ENCODE measurements at places on chromosomes 16 and 17. TPM values are rescaled to one million over a fixed set of nuclear protein-coding genes. Genes with fewer than 3 reads are reported as not detected.

- no peak for DNase-seq
These were observed 65.0 kb downstream of the MRM3 start for GRCh38 chr17:846901-847843.

- DNase-seq = peak; percentile 68
These were observed 49.6 kb downstream of the USP22 start for GRCh38 chr17:20992987-20993862.

DNA sequence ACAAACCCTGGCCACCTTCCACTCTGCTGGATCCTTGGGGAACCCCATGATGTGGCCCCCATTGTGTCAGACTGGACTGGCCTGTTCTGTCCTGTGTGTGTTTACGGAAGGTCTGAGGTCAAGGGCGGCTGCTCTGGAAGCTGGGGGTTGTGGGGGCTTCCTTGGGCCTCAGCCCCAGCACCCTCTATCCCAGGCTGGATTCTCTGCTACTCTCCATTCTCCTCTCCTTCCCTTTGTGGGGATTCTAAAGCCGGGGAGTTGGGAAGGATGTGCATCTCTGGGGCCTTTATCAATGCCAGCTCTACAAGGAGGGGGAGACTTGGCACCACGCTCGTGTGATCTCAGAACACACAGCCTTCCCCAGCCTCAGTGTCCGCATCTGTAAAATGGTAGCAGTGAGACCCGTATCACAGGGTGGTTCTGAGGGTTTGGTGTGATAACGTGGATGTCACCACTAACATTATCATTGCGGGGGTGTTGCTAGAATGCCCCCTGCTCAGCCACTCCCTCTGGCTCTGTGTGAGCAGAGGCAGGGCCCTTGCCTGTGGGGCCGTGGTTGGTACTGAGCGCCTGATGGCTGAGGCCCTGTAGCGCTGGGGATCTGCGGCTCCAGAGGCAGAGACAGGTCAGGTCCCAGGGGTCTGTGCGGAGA is 18.1 kb downstream of the ADGRG1 start:
- no peak for DNase-seq

The CD79B gene
- total RNA-seq = 3.4 TPM

DNA sequence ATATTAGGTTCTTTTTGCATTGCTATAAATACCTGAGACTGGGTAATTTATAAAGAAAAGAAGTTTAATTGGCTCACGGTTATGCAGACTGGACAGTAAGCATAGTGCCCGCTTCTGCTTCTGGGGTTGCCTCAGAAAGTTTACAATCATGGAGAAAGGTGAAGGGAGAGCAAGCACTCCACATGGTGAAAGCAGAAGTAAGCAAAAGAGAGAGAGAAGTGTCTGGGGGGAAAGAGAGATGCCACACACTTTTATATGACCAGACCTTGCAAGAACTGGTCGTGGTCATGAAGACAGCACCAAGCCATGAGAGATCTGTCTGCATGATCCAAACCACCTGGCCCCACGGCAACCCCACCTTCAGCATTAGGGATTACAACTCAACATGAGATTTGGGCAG is 45.4 kb downstream of the KCNJ16 start:
- no peak for DNase-seq

GRCh38 chr16:11099672-11100205 is 155.4 kb downstream of the CLEC16A start:
- DNase-seq = no peak

The HOXB5 gene
- 0.49 TPM for total RNA-seq

The ALDH3A1 gene
- total RNA-seq = 3.4 TPM

DNA sequence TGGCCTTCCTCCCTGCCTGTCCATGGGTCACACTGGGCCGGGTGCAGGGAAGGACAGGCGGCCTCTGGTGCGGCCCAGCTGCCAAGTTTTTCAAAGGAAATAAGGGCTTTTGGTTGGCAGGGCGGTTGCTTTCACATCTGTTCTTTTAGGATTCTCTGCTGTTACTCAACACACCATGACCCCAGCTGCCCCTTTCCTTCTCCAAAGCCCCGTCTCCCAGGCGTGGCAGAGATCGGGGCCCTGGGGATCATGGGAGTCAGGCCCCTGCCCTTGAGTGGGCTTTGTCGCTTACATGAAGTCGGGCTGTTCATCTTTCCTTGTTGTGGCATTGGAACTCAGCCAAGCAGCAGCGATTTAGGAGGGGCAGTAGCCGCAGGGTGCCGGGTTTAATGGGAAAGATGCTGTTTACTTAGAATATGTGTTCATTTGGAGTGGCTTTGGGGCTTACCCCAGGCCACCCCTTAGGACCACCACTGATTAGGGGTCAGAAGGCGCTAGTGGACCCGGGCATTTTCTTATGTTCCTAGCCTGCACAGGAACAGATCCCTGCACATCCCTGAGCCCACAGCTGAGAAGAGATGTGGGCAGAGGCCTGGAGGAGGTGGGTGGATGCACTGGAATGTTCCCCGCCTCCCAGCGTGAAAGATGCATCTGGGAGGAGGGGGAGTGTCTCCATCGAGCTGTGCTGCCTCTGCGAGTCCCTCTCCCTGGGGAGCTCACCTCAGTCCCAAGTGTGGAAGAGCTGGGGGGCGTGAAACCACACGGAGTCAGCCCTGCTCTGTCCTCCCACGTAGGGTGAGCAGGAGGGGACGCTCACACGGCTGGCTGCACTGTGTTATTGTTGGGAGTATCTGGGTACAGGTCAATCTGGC is 6.8 kb upstream of the ADCY7 start:
- no peak for DNase-seq

The DNAH2 gene
- total RNA-seq = 0.95 TPM

DNA sequence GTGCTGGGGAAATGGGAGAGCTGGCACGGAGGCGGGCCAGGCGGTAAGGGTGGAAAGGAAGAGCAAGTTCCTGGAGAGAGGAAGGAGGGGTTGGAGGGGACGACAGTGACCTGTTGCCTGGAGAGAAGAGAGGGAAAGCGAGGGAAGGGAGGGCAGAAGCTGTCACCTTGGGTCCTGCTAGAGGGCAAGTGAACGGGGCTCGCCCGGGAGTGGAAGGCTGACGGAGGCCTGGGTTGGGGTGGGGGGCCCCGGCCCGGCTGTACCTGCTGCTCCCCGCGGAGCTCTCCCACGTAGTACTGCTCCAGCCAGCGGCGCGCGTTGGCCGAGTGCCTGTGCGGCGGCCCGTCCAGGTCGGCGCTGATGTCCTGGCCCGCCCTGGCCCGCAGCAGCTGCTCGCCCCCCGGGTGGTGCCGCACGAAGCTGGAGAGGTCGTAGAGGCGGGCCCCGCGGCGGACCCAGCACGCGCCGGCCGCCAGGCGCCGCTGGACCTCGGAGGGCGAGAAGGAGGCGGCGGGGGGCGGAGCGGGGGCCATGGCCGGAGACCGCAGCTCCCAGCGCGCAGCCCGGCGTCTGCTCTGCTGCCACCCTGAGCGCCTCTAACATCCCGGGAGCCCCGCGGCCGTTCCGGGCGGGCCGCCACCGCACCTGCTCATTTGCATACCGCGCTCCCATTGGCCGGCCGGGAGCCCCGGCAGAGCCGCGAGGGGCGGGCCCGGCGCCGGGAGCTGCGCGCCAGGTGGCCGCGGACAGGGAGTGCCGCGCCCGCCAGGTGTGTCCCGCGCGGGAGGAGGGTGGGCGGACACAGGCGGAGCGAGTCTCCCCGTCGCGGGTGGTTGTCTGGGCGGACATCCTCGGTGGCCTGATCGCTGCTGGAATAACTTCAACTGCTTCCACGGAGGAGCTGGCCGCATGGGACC is at the start of gene FA2H:
TSS of gene FA2H (minus strand) at position 598 of the 917 bp plus-strand sequence. CDS start at position 533, 65 bp downstream.
- DNase-seq = peak; percentile 87

- peak; percentile 39 for DNase-seq
These were observed 36.2 kb downstream of the RGS9 start for GRCh38 chr17:65173284-65173793.

- peak; percentile 57 for DNase-seq
These were observed at the start of the genes ARSG and SLC16A6 for GRCh38 chr17:68290955-68291835. Gene ARSG, plus strand, starts transcription at chr17:68291495. Its CDS starts 15,999 bp downstream, at chr17:68307494. Gene SLC16A6, minus strand, starts transcription at chr17:68291127. Its CDS starts 12,807 bp downstream, at chr17:68278320.

DNA sequence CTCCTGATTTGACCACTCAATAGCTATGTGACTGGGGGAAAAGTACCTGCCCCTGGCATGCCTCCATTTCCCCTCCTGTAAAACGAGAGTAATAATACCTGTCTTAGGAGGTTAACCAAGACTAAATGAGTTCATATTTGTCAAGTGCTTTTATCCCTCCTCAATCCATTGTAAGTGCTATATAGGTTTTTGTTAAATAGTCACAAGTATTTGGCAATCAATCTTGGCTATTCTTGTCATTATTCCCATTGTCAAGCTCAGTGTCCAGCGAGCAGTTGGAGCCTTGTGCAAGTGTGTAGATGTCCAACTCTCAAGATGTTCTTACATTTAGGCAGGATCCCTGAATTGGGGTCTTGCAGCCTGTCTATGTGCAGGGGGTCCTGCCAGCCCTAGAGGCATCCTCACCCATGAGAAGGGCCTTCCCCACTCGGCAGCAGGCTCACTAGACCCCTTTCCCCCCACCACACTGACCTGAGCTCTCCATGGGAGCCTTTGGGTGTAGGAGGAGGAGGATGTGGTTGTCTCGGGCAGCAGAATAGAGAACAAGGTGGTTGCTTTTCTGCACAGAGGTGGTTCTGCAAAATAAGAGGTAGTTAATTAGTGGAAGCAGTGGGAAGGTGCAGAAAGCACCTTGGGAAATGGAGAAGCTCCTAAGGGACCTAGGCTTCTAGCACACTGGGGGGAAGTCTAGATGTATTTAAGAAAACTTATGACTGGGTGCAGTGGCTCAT is 18.0 kb downstream of the PIK3R6 start:
- no peak for DNase-seq

DNA sequence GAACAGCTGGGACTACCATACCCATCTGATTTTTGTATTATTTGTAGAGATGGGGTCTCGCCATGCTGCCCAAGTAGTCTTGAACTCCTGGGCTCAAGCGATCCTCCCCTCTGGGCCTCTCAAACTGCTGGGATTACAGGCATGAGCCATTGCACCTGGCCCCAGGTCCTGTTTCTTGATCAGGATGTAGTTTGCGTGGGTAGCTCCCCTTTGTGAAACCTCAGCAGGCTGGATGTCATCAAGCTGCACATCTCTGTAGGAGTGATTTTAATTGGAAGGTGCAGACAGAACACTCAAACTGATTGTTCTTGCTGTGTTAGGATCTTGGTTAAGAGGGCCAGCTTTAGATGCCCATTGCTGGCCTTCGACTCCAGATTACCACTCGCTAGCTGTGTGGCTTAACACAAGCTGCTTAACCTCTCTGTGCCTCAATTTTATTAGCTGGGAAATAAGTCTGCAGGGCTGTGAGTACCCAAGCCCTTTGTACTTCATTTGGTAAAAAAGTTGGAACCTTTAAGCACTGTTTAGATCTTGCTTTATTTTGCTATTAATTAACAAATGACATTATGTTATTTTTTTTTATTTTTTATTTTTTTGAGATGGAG is 16.5 kb downstream of the BCO1 start:
- no peak for DNase-seq

DNA sequence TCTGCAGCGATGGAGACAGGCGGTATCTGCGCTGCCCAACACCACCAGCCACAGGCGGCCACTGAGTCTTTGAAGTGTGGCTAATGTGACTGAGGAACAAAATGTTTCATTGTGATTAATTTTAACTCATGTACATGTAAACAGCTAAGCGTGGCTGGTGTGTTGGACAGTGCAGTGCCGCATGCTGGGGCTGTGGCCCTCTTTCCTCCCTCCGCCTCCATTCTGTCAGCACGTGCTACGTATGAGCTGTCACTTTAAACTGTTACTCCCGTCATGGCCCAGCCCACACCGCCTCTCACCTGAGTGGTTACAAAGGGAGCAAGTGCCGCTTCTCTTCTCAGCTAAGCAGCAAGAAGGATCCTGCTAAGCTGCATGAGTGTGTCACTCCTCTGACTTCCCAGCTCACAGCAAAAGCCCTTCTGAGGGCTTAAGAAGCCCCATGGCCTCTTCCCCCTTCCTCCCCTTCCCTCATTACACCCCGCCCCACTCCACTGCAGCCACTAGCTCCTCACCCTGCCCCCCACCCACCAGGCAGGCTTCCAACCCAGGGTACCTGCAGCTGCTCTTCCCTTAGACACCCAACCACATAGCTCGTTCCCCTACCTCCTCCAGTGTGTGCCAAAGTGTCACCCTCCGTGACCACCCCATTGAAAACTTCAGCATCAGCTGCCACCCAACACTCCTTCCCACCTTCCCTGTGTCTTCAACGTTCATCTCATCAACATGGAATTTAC is 15.0 kb downstream of the HASPIN start:
- DNase-seq = peak; percentile 31

DNA sequence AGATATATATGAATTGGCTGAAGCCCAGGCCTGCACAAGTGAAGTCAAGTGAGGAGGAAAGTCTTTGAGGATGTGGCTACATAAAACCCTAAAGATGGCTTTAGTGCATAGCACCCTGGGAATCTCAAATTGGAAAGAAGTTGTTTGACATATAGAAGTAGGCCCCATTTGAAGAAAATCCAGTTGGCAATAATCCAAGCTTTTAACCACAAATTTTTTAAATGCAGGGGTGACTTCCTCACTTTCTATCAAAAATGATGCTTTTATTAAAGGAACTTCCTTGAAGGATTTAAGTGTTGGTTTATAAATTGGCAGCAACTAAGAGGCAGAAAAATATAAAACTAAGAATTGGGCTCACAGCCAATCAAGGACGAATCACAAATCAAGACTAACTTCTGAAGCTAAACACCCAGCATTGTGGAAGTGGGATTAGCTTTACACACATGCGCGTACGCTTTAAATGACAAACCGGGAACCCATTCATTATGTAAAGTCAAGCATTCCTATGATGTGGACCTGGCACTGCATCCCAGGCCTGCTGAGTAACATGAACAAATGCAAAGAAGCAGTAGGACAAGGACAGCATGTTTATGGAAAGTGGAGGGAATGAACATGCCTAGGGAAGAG is 63.3 kb downstream of the NOG start:
- no peak for DNase-seq

The ERCC4 gene
- 11.9 TPM for total RNA-seq

The KRTAP2-4 gene
- not detected for total RNA-seq

The OR1A1 gene
- total RNA-seq = not detected

- DNase-seq = no peak
These were observed 276.0 kb downstream of the GRIN2A start for GRCh38 chr16:9906218-9906617.

The PIP4K2B gene
- 46.7 TPM for total RNA-seq

GRCh38 chr17:15398736-15399331 is 57.4 kb upstream of the TEKT3 start:
- no peak for DNase-seq

- no peak for DNase-seq
These were observed 7.1 kb downstream of the CYB5D2 start for GRCh38 chr17:4150096-4150495.

GRCh38 chr16:52557236-52557635 is 10.3 kb upstream of the TOX3 start:
- DNase-seq = peak; percentile 45

DNA sequence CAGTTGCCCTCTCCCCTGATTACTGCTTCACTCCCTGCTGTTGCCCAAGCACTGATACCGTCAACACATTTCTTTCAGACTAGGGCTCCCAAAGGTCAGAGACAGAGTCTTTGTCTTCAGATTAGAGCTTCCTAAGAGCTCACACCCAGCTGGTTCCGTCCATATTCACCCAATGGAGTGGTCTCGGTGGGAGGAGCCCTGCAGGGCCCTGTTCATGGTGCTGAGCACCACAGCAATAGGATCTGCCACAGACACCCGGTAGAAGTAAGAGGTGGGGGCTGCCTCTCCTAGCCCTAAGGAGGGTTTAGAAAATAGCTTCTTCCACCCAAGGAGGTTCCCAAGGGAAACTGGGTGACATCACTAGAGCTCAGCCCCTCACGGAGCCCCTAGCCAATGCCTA is 128.3 kb downstream of the CCDC144A start:
- DNase-seq = no peak

All from mucosa of gallbladder (tissue), 1 donor.